ENCODE measurements at places on chromosomes 6 and 20.
A peak's percentile ranks its signal among the peaks of the same experiment; 100 is the strongest.

DNA sequence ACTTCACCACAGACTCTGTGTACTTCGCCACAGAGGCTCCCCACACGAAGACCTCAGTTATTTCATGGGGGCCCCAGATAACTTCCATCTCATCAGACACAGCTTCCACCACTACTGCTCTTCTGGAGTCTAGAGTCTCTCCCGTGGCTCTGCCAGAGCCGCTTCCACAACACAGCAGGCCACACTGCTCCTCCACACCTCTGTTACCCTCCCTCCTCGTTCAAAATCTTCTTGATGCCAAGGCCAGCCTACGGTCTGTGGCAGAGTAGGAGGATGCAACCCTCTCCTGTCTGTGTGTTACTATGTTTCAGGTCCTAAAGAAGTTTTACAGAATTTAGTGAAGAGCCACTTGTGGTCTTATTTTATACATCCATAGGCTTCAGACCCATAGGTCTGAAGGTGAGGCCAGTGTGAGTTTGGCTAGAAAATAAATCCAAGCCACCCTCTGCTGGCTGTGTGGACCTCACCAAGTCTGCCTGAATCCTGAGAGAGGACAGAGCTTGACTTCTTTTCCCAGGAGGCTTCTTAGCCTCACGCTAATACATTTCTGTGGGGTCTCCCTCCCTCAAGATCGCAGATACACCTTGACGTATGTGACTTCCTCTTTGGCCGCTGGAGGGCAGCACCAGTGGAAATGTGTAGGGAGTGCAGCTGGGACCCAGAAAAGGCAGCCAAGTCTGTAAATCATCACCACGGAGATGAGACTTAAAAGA, 197.7 kb downstream of the FAXC start:
- peak; percentile 31 for DNase-seq

DNA sequence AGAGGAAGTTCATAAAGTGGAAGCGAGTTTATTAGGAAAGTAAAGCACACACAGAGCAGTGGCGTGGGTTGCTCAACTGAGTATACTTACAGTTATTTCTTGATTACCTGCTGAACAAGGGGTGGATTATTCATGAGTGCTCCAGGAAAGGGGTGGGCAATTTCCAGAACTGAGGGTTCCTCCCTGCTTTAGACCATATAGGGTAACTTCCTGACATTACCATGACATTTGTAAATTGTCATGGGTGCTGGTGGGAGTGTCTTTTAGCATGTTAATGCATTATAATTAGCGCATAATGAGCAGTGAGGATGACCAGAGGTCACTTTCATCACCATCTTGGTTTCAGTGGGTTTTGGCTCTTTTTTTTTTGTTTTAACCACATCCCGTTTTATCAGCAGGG, 29.8 kb downstream of the PDYN start:
- no peak for DNase-seq

DNA sequence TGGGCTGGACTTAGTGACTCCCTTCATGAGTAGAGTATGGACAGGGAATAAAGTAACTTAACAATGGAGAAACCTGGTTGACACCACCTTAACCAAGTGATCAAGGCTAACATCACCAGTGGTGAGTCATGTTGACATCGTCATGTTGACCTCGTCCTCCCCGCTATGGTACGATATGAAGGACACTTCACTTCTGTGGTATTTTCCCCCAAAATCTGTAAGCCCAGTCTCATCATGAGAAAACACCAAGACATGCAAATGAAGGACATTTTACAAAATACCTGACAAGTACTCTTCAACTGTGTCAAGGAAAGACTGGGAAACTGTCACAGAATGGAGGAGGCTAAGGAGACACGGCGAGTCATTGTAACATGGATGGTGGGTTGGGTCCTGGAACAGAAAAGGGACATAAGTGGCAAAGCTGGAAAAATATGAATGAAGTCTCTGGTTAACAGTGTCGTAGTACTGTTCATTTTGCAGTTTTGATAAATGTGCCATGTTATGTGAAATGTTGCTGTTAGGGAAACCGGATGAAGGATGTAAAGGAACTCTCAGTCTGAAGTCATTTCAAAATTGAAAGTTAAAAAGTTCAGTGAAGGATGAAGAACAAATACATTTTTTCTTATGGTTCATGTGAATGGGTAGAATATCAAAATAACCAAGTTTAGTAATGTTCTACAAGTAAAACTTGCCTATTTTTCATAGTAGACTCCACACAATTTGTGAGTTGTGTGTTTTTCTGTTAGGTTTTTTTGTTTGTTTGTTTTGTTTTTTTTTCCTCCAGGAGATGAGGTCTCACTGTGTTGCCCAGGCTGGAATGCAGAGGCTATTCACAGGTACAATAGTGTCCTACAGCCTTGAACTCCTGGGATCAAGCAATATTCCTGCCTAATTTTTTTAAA, 247.5 kb downstream of the TMEM242 start:
- no peak for DNase-seq

GRCh38 chr6:82521369-82521768, 157.8 kb downstream of the TPBG start:
- DNase-seq: no peak

- DNase-seq: no peak
These were observed 110.3 kb downstream of the TOX2 start for GRCh38 chr20:44024820-44025580.

GRCh38 chr6:6243846-6244245, 76.6 kb downstream of the F13A1 start:
- no peak for DNase-seq

DNA sequence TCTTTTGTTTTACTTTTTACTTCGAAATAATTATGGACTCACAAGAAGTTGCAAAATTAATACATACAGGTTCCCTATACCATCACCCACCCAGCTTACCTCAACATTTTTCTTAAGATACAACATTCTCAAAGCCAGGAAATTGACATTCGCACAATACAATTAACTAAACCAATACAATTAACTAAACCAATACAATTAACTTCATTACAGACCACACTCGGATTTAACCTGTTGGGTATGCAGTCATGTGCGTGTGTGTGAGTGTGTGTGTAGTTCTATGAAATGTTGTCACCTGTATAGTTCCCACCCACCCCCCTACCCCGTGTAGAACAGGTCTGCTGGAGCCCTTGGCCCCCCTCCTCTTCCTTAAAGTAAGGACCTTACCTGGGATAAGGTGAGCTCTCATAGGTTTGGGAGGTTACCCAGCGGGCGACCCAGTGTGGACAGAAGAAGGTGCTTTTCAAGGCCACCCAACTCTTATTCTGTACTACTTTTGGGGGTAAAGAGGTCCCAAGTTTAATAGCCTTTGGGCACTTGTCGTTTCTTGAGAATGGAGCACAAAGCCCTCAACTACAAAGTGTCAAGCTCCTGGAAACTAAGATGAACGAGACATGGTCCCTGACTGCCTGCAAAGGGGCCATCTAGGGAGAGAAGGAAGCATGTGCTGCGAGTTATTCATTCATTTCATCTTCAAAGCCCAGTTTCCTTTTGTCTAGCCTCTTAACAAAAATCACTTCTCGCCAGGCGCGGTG, 544 bp upstream of the STK38 start:
- no peak for DNase-seq

GRCh38 chr20:12837646-12838045, 171.1 kb upstream of the SPTLC3 start:
- no peak for DNase-seq

- no peak for DNase-seq
These were observed 329.5 kb upstream of the JAG1 start for GRCh38 chr20:11003341-11003740.

- no peak for DNase-seq
These were observed 41.9 kb downstream of the ELOVL5 start for GRCh38 chr6:53306819-53307347.

DNA sequence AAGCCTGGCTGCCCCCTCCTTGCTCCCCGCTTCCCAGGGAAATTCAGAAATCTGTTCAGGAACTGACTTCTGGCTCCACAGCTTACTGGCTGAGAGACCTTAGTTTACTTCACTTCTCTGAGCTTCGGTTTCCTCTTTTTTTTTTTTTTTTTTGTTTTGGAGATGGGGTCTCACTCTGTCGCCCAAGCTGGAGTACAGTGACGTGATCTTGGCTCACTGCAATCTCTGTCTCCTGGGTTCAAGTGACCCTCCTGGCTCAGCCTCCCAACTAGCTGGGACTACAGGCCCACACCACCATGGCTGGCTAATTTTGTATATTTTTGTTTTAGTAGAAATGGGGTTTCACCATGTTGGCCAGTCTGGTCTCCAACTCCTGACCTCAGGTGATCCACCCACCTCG, 14.9 kb downstream of the PTK7 start:
- DNase-seq: no peak

- DNase-seq: no peak
These were observed 3.8 kb downstream of the ULBP3 start for GRCh38 chr6:150065083-150065482.

DNA sequence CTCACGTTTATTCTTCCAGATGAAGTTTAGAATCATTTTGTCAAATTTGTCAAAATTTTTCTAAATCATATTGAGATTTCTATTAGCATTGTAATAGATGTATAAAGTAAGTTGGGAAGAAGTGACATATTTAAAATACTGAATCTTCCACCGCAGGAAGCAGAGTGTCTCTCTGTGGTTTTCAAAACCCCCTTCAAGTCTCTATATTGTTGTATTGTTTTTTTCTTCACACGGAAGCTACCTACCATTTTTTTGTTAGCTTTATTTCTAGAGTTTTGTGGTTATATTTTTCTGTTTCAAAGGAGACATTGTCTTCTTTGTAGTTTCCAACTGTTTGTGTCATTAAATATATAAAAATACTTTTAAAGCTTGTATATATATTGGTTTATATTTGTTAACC, 188.6 kb downstream of the ZDHHC14 start:
- no peak for DNase-seq

DNA sequence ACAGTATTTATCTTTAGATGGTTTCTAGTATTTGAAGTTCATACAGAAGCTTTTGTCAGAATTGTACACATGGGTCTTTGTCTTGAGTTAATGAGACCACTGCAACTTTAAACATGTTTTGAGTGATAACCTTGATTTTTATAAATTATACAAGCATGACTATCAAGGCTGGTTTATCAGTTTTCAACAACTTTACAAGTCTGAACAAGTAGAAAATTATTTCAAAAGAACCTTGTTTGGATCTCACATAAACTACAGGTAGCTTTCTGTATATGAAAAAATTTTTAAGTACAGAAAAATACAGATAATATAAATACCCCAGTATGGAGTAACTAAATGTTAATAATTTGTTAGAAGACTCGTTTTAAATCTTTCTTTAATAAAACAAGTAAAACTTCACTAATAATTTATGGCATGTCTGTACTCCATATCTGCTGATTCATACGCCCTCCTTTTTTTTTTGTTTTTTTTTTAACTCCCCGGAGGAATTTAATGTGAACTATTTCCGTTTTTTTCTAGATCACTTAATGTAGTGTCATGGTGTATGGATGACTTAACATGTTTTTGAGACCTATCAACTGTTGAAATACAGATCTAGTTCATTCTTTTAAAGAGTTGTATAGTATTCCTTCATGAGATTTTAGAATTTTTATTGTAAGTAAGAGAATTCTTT, 18.3 kb downstream of the VAPB start:
- no peak for DNase-seq

DNA sequence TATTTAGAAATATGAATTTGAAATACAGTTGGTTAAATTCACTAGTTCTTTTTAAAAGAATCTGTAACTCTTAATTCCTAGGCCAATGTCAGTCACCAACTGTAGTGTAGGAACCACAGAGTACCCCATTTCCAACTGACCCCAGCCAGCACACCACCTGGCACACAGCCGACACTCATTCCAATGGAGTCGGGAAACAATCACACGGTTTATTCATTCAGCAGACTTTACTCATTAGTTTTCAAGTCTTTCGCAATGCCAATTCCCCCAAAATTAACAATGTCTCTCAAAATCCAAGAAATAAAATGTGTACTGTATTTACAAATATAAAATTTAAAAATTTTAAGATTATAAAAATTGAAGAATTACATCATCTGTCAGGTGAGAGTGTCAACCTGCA, 13.5 kb downstream of the ARG1 start:
- DNase-seq: no peak

- no peak for DNase-seq
These were observed 4.4 kb downstream of the PPP1R16B start for GRCh38 chr20:38809942-38810341.

- no peak for DNase-seq
These were observed 43.8 kb downstream of the SERAC1 start for GRCh38 chr6:158124288-158124687.

DNA sequence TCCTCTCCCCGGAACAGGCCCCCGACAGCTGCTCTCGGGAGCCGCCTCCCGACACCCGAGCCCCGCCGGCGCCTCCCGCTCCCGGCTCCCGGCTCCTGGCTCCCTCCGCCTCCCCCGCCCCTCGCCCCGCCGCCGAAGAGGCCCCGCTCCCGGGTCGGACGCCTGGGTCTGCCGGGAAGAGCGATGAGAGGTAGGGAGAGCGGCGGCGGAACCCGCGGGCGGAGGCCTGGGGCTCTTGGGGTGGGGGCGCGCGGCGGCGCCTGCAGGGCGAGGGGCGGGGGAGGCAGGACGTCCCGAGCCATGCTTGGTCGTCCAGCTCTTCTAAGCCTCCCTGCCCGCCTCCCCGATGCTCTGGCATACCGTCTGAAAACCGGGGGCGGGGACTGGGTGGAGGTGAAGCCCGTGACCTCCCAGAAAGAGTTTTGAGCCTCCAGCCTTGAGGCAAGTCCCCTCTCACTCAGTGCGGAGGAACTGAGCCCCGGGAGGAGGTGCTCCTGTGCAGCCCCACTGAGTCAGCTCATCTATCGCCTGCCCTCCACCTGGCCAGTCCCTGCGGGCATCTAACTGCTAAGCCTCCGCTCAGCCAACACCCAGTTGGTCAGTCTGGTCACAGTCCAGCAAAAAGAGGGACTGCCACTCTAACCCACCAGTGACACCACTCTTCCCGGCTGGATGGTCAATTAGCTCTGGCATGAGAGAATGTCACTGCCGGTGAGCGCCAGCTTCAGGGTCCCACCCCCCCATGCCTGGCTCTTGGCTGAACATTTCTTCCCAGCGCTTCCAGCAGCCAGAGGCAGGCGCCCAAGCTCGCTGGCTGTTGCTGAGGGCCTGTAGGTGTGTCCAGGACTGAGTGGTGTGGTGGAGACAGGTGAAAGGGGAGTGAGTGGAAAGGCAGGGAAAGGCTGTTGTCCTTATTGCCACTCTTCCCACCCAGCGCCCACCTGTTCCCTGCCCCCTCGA, 482 bp downstream of the DDR1 start:
- DNase-seq: peak; percentile 73

GRCh38 chr20:4051413-4052138, 36.2 kb upstream of the RNF24 start:
- DNase-seq: no peak

- DNase-seq: no peak
These were observed 302.2 kb upstream of the GJE1 start for GRCh38 chr6:141830530-141830929.

Data from 8988T (cell line).